ENCODE measurements at places on chromosomes 6 and 20.

- DNase-seq, result no peak
These were observed 105.9 kb upstream of the CARMIL1 start for GRCh38 chr6:25173246-25173645.

GRCh38 chr6:141963543-141964295 lies 169.0 kb upstream of the GJE1 start:
- DNase-seq, result no peak

DNA sequence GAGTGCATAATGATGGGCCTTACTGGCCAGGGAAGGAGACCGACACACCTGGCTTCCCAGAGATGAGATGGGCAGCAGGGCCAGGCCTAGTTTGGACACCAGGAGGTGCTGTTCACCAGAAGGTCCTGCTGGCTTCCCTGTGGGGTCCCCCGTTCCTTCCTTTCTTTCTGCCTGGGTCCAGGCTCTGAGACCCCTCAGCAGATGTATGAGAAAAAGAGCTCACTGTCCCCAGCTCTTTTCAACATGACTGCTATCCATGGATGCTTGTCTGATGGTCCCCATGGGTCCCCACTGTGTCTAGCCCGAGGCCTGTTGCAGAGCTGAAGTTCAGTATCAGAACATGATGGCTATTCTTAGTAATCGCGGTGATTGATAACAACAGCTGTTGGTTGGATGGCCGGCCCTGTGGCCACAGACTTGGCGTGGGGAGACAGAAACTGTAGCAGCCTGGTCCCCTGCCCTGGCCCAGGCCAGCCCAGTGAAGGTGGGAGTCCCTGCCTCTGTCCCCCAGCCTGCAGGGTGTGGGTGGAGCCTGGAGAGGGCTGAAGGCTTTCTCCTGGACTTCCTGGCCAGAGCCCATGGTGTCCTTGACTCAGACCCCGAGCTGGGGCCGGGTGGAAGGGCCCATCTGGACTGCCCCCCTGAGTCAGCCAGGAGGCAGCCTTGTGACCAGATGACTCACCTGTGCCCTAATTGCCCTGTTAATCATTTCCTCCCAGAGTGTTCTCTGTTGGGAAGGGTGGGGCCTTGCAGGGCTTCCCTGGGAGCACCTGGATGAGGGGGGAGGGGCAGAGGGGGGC lies 9.9 kb upstream of the BAK1 start:
- peak; percentile 64 for DNase-seq

GRCh38 chr20:10812759-10813327 lies 139.0 kb upstream of the JAG1 start:
- no peak for DNase-seq

DNA sequence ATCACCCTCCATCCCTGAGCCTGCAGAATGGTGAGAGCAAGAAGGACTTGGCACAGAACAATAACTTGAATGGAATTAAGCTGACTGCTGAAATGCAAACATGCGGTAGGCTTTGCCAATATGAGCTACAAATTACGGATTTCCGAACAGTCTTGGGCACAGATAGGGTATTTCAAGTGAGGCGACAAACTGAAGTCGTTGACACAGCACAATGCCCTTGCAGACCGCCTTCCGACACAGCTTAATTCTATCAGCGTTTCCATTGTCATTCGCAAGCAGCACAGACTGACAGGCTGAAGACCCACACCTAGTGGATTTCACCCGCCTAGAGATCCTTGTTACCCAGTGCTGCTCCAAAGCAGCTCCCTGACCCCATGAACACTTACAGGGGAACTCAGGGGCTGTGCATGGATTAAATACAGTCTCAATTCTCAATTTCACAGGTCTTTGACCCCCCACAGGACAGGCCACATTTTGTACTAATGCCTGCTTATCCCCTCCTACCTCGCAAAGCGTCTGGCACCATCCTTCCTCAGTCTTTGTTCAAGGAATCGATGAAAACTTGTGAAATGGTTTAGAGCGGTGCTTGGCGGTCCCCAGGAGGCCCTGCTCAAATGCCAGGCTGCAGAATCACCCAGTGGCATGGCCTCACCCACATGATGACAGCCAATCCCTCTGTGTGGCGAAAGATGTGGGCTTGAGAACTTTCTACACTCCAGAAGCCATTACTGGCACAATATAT lies 34.6 kb downstream of the RAMACL start:
- no peak for DNase-seq

GRCh38 chr6:152218887-152219286 lies 411.4 kb downstream of the ESR1 start:
- no peak for DNase-seq

DNA sequence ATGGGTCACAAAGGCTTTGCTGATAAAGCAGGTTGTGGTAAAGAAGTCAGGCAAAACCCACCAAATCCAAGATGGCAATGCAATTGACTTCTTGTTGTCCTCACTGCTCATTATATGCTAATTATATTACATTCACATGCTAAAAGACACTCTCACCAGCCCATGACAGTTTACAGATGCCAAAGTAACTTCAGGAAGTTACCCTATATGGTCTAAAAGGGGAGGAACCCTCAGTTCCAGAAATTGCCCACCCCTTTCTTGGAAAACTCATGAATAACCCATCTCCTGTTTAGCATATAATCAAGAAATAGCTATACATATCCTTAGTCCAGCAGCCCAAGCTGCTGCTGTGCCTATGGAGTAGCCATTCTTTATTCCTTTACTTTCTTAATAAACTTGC lies 501.1 kb downstream of the MEI4 start:
- no peak for DNase-seq

DNA sequence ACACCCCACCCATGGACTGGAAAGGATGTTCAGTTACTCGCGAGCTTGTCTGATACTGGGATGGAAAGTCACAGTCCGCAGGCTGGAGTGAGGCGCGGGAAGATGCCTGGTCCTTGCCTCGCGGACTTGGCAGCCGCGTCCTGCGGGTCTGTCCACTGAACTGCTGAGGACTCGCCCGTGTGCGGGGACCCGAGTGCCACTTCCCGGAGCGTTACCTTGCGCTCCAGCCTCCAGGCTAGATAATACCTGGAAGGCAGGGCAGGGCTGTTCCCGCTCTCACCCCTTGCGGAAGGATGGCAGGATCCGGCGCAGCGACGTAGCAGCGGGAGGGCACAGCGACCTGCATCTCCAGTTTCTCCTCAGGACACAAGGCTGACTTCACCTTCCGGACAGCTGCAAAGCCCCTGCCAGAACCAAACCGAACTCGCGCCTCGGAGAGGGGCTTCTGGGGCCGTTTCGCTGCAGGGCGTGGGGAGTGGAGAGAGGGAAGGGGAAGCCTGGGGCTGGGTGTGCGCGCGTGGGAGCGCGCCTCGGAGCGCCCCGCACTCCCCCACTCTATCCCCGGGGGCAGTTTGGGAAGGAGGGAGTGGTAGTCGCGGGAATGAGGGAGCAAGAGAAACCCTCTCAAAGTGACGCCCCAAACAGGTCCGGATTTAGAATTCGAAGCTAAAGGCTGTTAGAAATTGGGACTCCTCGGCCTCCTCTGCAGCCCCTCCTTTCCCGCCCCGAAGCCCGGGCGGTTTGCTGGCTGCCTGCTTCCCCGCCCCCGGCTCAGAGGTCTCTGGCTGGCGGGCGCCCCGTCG lies at the start of gene KCNQ5:
KCNQ5 (plus strand) TSS at position 774 of the 803 bp plus-strand sequence.
- no peak for DNase-seq

DNA sequence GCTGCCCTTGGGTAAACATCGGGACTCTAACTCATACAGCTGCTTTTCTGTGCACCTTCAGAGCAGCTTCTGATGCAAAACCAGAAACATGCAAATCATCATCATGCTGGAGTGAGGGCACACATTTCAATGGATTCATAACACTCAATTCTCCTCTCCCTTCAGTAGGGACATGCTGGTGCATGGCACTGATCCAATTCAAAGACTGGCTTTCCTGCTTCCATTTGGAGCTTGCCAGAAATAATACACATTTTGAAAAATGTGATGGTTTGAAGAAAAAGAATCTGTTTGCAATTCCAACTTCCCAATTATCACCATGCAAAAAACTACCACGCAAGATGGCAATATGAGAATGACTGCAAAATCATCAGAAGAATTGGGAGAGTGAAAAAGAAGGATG lies 65.2 kb upstream of the PDE10A start:
- DNase-seq, result no peak

DNA sequence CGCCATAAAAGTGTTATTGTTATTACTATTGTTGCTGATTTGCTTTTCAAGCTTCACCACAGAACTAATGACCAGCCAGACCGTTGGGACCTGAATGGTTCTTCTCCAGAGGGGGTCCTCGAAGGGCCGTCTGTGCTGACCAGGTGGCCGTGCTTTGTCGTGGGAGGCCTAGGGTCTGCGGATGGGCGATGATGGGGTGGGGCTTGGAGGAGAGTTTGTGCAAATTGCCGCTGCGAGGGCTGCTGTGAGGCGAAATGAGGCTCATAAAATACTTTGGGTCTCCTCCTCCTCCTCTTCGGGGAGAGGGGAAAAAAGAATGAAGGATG lies 6.0 kb upstream of the ZBTB22 start:
- no peak for DNase-seq

DNA sequence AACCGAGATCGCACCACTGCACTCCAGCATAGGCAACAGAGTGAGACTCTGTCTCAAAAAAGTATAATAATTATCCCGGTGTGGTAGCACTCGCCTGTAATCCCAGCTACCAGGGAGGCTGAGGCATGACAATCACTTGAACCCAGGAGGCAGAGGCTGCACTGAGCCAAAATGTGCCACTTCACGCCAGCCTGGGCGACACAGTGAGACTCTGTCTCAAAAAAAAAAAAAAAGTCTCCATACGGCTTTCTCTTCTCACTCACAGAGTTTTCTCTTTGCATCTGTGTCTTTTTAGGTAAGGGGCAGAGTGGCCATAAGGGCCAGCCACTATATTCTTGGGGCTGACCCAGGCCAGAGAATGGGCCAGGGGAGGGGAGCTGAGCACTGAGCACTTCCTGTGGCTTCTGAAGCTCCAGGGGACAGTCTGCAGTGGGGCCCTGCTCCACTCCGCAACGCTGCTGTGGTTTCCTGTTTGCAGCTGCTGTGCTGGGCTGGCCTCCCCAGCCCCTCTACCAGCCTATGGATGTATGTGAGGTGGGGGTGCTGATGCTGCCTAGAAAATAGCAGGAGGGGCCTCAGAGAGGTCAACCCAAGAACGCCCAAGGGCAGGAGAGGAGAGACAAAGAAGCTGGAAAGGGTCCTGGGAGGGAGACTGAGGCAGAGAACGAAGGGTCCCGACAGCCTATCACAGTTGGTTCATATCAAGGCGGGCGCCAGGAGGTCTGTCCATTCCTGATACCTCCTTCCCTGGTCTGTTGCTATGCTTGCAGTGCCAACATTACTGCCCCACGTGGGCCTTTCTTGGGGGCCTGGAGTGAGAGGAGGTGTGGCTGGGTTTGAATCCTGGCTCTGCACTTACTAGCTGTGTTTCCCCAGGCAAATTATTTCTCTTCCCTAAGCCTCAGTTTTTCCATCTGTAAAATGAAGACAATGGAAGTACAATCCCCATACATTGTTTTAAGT lies 16.0 kb downstream of the SLA2 start:
- DNase-seq, result peak; percentile 67

GRCh38 chr20:45861221-45862075 lies 4.0 kb downstream of the ZSWIM3 start:
- no peak for DNase-seq

- no peak for DNase-seq
These were observed 88.4 kb upstream of the CEP85L start for GRCh38 chr6:118739696-118740353.

GRCh38 chr20:32249030-32249738 lies 28.3 kb upstream of the KIF3B start:
- peak; percentile 48 for DNase-seq

DNA sequence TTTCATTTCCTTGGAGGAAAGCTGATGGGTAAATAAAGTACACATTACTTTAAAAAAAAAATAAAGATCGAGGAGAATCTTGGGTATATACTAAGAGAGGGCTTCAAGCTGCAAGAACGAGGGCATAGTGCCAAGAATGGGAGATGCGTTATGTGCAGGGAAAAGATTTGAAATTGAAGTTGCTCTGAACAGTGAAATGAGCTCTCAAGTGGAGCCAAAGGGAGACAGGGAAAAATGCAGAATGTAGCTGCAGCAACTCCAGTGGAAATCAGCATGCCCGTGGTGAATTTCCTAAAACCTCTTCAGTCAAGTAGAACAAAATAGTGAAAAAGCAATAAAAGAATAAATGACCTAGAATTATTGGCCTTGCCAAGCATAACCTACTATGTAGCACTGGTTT lies 11.4 kb upstream of the COL9A1 start:
- DNase-seq, result no peak

- no peak for DNase-seq
These were observed 72.7 kb downstream of the METTL24 start for GRCh38 chr6:110285306-110286060.

DNA sequence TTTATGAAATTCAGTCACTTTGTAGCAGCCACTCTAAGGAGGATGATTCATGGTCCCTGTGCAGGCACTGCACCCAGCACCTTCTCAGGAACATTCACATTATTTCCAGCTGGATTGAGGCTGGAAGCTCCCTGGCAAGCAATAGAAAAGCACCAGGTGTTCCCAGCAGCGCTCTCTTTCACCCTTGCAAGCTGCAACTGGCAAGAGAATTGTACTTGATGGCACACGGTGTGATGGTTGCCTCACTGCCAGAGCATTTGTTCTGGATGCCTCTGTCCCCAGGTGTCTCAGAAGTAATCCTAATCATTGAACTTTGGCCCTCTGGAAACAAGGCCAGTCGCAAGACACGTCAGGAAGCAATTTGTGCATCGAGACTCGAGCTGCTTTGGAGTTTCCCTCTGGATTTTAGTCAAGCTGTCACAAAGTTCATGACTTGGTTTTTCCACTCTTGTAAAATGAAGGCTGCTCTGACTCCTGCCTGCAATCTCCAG lies 24.9 kb upstream of the PHACTR2 start:
- no peak for DNase-seq

DNA sequence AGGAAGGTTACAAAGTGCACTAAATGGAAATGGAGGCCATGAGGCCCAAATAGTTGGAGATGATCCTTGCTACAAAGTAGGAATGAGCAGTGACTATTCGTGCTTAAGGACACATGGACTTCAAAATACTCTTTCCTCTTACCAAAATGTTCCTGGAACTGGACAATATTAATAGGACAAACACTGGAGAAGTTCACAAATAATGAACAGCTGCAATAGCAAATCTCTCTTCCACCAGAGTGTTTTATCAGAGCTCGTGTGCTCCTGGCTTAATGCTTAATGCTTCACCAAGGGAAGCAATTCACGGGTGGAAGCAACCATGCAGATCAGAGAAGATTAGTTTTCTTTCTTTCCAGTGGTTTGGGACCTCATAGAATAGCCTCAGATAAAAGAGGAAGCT lies 435.4 kb downstream of the BCKDHB start:
- no peak for DNase-seq

- peak; percentile 36 for DNase-seq
These were observed 2.2 kb upstream of the STXBP5 start for GRCh38 chr6:147201885-147202515.

GRCh38 chr6:153960281-153960680 lies 78.8 kb upstream of the OPRM1 start:
- no peak for DNase-seq
